Left lung (tissue), 14 donors: ENCODE measurements at places on chromosomes 3 and 15. TPM values are rescaled to one million over a fixed set of nuclear protein-coding genes. Genes with fewer than 3 reads are reported as not detected.

SPESP1 gene
- polyA plus RNA-seq = 2.2 TPM

NPAP1 gene
- polyA plus RNA-seq = 0.59 TPM

ST8SIA2 gene
- 6.1 TPM for polyA plus RNA-seq

ST3GAL6 gene
- polyA plus RNA-seq = 18.5 TPM

RTP4 gene
- 0.79 TPM for polyA plus RNA-seq

GTF2A2 gene
- 99.9 TPM for polyA plus RNA-seq

TERC gene
- polyA plus RNA-seq = not detected

CD200R1 gene
- polyA plus RNA-seq = 1.5 TPM

CPNE9 gene
- 0.27 TPM for polyA plus RNA-seq

SMC4 gene
- 224 TPM for polyA plus RNA-seq

CCR3 gene
- not detected for polyA plus RNA-seq

DPPA2 gene
- not detected for polyA plus RNA-seq
